Renal cortical epithelial cell (primary cell): ENCODE measurements at places on chromosomes 7 and 10. TPM values are rescaled to one million over a fixed set of nuclear protein-coding genes. Genes with fewer than 3 reads are reported as not detected.
A peak's percentile ranks its signal among the peaks of the same experiment; 100 is the strongest.

The NUTM2A gene
- total RNA-seq, result 0.35 and 1.5 TPM in 2 replicates

The ITGA8 gene
- under 0.01 and 0.05 TPM in 2 replicates for total RNA-seq

The DEPP1 gene
- total RNA-seq, result 11.3 and 24.5 TPM in 2 replicates

The MORN4 gene
- total RNA-seq, result 1.7 and 3.5 TPM in 2 replicates

The OR2A7 gene
- total RNA-seq, result 1.7 and 5.6 TPM in 2 replicates

The HTRA1 gene
- total RNA-seq, result 11.5 and 27.9 TPM in 2 replicates

The PNLIP gene
- not detected in 2 replicates for total RNA-seq

The MSS51 gene
- 0.69 and 1.5 TPM in 2 replicates for total RNA-seq

The ZNF775 gene
- total RNA-seq, result 4.7 and 5.0 TPM in 2 replicates

The SRRM3 gene
- total RNA-seq, result 0.30 TPM in 1 of 2 replicates, not detected in the other

The ZPBP gene
- total RNA-seq, result 0.17 TPM in 1 of 2 replicates, not detected in the other

The PSD gene
- 0.17 and 3.5 TPM in 2 replicates for total RNA-seq

The FAM25A gene
- not detected in 2 replicates for total RNA-seq

GRCh38 chr10:130220251-130221185 is 84.3 kb downstream of the GLRX3 start:
- no peak for DNase-seq

GRCh38 chr10:88395677-88396076 is 187.4 kb downstream of the RNLS start:
- peak; percentile 52 for DNase-seq

GRCh38 chr7:75611557-75612178 is 119.5 kb downstream of the SPDYE5 start:
- DNase-seq, result peak; percentile 35

DNA sequence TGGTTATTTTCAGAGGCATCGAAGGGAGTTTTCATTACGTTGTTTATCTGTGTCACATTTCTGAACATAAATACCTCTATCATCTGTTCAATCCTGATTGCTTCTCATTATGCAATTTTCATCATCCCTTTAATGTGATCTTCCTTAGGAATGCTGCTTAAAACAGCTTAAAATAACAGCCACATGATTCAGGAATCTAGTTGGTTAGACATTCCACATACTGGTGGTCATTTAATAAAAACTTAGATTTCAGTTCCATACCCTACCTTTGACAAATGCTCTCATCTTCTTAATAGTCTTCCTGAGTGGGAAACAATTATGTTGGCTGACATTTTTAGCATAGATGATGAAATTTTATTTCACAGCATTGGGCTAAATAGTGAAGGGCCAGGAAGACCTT is 191.3 kb upstream of the CDCA7L start:
- peak; percentile 57 for DNase-seq

DNA sequence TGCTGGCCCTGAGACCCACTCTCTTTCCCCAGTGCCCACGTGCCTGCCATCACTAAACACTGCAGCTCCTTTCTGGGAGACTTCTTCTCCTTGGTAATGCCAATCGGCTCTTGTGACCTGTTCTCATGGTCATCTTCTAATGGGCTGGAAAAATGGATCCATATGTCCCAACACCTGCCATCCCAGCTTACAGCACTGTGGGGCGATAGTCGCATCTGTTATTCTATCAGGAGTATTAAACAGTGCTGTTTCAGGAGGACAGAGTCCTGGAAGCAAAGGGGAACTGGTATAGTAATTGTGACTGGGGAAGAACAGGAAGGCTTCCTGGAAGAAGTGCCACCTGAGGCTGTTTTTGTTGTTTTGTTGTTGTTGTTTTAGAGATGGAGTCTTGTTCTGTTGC is 411.2 kb downstream of the GLRX3 start:
- DNase-seq, result no peak

GRCh38 chr10:108902619-108903285 is 1020.6 kb downstream of the XPNPEP1 start:
- no peak for DNase-seq

- DNase-seq, result no peak
These were observed 6.7 kb upstream of the FAM180A start for GRCh38 chr7:135755351-135755753.

- DNase-seq, result peak; percentile 50
These were observed 92.7 kb downstream of the LSMEM1 start for GRCh38 chr7:112573302-112574039.

- no peak for DNase-seq
These were observed 53.5 kb upstream of the UNC5B start for GRCh38 chr10:71158902-71159301.

DNA sequence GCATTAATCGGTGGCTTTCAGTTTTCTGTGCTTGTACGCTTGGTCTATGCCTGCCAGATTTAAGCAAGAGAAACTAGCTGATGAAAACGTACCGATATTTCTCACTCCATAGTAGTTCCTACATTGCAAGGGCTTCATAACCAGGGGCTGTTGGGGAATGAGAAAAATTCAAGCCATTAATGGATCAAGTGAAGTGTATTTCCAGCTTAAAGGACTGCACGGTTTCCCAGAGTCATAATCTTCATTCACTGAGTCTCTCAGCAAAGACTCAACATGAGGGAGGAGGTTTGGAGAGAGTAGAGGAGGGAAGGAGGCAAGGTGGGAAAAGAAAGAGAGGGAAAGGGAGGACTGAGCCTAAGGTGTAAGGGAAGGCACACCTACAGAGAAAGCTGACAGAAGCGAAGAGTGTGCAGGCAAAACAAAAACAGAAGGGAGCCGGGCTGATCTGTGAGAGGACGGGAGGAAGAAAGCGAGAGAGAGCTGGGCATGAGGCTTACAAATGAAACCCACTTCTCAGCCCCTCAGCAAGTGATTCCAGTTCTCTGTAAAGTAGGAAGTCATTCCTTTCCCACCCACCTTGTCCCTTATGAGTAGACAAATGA is 625 bp downstream of the GIMAP2 start:
- no peak for DNase-seq

- DNase-seq, result no peak
These were observed 9.3 kb upstream of the SEC24C start for GRCh38 chr10:73734796-73735305.

GRCh38 chr7:25427721-25428120 is 199.4 kb upstream of the NPVF start:
- no peak for DNase-seq

DNA sequence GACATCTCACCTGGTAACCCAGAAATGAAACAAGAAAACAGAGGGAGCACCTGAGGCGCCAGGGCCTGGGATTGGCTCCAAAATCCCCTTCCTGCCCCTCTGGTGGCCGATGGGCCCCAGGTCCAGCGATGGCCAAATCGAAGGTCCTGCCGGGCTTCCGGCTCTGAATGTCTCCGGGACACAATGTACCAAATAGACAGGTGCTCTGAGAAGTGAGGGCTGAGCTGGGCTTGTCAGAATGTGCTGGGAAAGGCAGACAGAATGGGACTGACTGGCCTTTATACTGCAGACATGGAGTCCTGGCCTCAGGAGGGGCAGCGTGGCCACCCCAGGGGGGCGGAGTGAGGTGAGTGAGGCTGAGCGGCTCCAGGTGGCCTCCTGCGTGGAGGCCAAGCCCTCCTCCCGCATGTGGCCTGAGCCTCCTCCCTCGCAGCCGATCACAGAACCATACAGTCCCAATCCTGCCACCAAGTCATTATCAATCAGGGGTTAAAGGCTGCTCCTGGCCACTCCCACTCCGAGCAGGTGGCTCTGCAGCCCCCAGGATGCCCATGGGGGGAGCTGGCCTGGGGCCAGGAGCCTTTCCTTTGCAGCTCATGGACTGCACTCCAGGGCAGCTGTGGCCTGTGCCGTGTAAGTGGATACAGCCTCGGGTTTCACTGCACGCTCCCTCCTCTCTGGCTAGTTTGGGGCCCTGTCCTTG is 185.5 kb downstream of the ADARB2 start:
- no peak for DNase-seq

DNA sequence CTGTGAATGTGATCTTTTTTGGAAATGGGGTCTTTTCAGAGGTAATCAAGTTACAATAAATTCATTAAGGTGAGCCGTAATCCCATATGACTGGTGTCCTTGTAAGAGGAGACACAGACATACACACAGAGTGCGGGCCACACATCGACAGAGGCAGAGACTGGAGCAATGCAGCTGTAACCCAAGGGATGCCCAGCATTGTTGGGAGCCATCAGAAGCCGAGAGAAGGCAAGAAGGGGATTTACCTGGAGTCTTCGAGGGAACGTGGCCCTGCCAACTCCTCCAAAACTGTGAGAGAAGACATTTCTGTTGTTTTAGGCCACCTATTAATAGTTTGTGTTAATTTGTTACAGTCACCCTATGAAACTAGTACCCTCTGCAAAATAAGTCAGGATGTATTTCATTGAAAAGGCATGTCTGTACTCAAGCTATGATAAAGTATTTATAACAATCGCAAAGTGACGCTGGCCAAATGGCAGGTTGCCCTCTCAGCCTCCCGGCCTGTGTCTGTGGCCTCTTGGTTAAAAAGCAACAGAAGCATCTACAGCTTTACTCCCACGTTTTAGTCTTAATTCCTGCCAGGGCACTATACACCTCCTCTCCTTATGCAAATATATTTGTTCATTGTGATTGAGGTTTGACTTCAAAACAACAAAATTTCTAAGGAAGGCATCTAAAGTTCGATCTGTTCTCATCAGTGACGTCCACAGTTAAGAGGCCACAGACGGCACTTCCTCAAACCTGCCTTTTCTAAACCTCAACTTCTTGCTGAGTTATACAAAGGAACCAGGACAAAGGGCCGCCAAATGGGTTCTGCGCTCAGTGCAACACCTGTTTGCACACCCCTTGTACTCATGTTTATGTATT is 46.8 kb downstream of the HIPK2 start:
- DNase-seq, result peak; percentile 77

DNA sequence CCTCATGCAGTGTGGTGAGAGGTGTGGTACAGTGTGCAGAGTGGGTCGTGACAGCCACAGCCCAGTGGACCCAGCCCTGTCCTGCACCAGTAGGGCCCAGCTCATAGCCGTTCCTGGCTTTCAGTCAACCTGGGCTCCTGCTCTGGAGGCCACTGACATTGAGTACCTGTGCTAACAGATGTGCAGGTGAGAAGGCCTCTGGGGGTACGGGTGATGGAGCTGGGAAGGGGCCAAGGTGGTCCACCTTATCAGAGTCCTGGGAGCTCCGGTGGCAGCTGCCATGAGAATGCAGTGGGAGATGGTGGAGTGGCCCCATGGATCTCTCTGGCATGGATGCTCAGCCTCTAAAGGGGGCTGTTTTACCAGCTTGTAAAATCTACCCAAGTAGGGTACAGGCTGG is 6.1 kb upstream of the TBRG4 start:
- no peak for DNase-seq

DNA sequence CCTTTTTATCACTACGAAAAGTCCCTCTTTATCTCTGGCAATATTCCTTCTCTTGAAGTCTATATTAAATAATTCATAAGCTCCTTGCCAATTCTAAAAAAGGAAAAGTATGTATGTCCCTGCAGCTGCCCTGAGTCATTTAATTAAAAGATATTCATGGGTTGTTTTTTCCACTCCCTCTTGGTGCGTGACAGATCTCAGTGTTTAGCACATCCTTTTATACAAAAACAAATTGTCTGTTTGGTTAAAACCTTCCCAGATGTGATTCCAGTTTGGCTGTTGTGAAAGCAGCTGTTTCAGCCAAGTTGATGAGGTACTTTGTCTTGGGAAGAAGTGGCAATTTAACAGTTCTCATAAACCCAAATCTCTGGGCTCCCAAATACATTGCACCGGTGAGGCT is 33.8 kb upstream of the PRLHR start:
- no peak for DNase-seq

GRCh38 chr7:44382459-44383265 is 57.3 kb upstream of the CAMK2B start:
- no peak for DNase-seq

GRCh38 chr7:143487566-143487965 is 9.9 kb downstream of the TAS2R41 start:
- no peak for DNase-seq

- DNase-seq, result no peak
These were observed 9.6 kb downstream of the DGKB start for GRCh38 chr7:14892961-14893360.

GRCh38 chr7:36281945-36282717 is 107.5 kb upstream of the ANLN start:
- DNase-seq, result peak; percentile 47

DNA sequence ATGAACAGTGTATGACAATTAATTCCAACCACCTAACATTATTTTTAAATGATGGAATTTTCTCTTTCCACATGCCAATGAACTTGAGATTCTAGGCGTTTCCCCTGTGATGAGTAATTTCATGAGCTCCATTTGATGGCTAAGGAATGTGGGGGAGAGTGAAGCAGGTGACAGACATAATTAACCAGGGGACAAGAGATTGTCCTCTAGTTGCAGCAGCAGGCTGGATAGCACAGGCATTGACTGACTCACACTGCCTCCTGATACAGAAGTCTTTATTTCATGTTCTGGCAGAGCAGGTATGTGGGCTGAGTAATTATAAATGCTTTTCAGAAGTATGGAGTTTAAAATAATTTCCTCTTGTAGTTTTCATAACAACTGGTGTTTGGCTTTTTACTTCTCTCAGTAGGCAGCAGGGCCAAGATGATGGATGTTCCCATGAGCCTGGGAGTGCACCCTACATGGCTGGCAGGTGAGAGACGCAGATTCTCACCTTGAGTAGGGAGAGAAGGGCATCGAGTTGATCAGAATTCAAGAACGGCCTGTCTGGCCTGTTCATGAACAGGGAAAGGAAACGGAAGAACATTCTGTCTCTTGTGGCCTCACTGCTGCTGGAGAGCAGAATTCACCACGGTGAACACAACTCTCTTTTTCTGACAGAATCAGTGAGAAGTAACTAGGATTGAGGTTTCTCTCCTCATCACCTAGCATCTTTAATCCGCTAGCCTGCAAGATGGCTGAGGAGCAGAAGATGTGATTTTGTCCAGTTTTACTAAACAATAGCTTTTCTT is 118.8 kb downstream of the AOAH start:
- DNase-seq, result peak; percentile 65

DNA sequence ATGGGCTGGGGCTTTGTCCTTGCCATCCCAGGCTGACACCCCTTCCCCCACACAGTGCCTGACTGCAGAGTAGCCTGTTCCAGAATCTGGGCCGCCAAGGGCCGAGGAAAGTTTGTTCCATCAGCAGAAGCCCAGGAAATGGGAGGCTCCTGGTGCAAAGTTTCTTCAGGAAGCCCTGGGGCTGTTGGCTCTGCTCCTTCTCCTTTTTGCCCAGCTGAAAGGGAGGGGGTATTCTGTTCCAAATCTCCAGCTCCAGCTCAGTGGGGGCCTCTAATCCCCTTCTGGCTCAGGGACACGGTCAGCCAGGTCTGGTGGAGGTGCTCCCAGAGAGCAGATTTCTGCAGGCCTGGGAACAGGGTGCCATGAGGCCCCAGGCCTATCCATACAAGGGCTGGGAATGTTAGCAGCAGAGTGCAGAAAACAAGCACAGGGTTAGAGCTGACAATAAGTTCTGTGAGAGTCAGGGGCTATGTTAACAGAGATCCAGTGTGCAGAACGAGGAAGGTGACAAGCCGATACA is 399.5 kb downstream of the RPS24 start:
- DNase-seq, result no peak

- peak; percentile 7 for DNase-seq
These were observed at the start of gene GIMAP2 for GRCh38 chr7:150685219-150686029. TSS of gene GIMAP2 (plus strand) at chr7:150685706. CDS start at chr7:150687060, 1,354 bp downstream.

DNA sequence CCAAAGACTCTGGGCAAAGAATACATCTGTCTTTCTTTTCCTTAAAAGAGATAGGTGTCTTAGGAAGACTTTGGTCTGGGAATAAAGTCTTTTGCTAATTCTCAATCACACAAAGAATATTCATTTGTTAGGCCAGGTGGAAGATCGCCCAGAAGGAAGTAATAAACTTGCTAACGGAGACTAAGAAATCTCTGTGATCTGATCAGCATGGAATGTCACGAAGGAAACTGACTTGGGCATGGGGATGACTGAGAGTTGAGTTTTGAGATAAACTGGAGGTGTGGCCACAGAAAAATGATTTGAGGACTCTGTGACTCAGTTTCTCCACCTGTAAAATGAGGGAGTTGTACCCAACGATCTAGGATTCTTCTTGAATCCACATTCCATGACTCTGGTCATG is 161.1 kb upstream of the SVIL start:
- DNase-seq, result peak; percentile 43
